Activated CD8-positive, alpha-beta memory T cell treated with anti-CD3 and anti-CD28 coated beads, Interleukin-2, amount 50 U/mL, for 48 hours (primary cell): ENCODE measurements at places on chromosomes 11 and 22.

DNA sequence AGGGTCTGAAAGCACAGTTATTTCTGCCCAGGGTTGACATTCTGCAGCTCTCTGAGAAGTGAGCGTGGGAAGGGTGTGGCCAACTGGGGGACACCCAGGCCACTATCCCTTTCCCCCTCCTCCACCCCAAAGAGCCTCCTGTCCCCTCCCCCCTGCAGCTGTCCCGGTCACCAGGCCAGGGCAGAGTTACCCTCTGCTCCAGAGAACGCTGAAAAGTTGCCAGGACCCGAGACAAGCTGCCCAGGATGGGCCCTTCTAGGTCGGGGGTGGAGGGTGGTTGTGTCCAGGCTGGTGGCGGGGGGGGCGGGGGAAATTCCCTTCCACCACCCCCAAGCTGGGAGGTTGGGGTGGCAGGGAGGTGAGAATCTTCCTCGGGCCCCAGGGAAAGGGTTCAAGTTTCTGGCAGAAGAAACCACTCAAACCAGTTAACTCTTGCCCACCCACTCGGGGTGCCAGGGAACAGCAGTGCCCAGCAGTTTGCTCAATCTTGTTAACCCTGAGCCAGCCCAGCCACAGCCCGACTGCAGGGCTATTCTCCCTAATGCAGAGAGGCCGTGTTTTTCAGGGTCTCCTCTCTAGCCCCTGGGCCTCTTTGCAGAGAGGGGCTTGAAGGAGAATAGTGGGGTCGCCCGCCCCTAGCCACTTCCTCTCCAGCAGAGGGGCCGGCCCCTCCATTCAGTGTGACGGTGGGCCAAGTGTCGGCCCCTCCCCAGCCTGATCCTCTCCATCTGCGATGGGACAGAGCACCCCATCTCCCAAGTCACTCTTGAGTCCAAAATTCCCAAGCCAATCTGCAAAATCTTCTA lies 697 bp downstream of the LGALS1 start:
- no peak for DNase-seq

DNA sequence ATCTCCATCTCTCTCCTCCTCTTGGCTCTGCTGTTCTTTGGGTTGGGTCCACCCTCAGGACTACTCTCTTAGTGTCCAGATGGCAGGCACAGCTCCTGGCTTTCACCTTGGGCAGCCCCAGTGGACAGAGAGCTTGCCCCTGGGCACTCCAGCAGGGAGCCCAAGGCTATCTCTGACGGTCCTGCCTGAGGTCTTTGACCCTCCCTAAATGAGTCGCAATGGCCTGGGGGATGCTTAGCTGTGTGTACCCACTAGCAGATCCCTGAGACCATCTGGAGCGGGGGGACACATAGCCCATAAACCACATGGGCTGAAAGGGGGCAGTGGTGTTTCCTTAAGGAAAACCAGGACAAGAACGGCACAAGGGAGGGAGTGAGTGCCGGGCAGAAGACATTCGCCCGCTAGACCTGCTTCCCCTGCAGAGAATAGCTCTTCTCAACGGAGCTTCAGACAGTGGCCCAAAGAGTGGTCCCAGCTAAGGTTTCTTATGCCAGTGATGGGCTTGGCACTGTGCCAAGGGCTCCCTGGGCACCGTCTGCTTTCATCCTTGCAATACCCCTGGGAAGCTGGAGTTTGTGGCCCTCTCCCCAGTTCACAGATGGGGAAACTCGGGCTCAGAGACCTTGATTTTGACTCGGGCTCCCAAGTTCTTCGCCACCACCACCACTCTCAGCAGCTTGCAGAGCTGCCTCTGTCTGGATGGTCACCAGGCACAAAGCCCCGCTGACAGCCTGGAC lies 53.9 kb upstream of the ANO1 start:
- peak; percentile 15 for DNase-seq

DNA sequence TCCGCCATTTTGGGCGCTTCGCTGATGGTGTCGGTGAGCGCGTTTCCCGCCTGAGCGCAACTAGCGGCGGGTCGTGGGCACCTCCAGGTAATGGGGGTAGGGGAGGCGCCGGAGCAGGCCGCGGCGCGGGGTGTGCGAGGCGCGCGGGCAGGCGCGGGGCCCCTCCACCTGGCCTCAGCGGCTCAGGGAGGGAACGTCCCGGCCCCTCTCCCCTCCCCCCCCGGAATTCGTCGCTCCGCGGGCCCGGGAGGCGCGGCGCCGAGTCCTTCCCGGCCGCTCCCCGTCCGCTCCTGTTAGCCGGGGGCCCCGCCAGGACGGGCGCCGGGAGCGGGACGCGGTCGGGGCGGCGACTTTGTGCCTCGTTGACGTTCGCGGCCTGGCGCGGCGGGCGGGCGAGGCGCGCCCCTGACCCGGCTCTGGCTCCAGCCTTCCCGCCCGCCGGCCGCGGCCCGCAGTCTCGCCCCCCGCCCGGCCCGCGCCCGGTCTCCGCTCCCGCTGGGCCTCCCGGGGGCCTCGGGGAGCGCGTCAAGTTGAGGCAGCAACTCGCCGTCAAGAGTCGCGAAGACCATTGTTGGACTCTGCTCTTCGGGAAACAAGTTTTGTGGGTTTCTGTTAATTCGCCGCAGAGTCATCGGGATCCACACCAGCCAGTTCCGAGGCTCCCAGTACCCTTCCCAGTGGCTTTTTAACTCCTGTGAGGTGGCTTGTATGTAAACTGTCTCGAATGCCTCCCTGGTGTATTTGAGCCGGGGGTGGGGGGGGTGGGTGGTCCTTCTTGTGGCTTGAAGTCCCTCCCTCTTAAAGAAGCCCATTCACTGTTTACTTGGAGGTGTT lies at the start of gene PPP6R3:
TSS of gene PPP6R3 (plus strand) at position 12 of the 834 bp plus-strand sequence. CDS start 76,913 bp downstream, outside the sequence.
- no peak for DNase-seq

DNA sequence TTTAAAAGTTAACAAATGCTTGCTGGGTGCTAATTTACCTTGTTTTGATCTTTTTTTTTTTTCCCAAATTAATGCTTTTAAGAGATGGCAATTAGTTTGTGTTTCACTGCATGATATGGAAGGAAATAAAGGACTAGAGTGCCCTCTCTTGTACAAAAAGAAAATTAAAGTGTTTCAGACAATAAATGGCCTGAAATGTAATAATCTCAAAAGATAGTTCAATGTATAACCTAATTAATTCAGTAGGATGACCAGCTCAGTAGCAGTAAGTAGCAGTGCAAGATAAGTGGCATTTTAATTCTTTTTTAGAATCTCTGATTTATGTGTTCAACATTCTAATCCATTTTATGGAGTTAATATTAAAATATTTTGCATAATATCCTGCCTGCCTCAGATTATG lies 39.9 kb upstream of the MYO18B start:
- no peak for DNase-seq
